ENCODE measurements at places on chromosomes 12 and 14.

DNA sequence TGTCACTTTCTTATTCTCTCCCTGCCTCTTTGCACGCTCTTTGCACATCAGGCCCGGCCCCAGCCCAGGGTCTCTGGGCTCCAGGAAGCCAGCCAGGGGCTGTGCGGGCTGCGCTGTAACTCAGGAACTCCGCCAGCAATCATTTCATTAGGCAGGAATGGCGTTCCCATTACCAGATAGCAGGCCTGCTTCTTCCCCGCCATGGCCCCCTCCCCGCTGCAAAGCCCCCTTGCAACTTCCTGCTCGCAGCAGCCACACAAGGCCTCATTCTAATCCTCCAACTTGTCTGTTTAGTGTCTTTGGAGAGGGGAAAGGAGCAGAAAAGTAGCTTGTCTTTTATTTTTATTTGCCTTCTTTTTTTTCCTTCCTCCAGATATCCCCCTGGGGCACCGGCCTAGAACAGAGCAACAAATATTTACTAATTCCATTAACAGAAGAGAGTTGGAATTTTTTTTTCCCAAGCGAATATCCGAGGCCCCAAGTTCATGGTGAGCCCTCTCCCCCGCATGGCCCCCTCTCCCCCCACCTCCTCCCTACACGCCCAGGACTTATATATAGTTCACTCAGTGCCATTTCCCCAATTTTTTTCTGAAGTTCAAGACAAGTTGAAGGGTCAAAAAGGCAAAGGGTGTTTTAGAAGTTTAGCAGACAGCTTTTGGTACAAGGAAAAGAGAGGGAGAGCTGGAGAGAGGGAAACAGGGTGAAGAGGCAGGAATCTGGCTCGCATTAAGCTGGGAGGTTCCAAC is 329.4 kb upstream of the TBX3 start:
- DNase-seq, result no peak

GRCh38 chr12:120925740-120926563 is 21.8 kb upstream of the SPPL3 start:
- DNase-seq, result no peak

DNA sequence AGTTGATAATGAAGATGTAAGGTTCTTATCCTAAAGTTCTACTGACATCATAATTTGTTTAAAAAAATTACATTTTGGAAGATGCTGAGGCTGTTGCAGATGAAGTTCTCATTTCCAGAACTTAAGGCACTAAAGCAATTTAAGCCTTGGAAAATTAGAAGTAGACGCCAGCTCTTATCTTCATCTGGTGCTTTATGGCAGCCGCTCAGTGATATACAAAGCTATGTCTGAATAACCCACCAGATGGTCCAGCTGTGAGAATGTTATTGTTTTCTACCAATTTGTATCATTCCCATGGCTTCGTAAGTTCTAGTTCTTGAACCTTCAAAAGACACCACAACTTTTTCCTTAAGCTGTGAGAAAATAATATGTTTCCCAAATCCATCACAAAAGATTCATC is 212.1 kb upstream of the ARID2 start:
- no peak for DNase-seq

- no peak for DNase-seq
Observed at GRCh38 chr12:6046511-6047180, 77.8 kb downstream of the VWF start.

GRCh38 chr12:69129564-69129963 is 109.8 kb upstream of the CPSF6 start:
- no peak for DNase-seq

DNA sequence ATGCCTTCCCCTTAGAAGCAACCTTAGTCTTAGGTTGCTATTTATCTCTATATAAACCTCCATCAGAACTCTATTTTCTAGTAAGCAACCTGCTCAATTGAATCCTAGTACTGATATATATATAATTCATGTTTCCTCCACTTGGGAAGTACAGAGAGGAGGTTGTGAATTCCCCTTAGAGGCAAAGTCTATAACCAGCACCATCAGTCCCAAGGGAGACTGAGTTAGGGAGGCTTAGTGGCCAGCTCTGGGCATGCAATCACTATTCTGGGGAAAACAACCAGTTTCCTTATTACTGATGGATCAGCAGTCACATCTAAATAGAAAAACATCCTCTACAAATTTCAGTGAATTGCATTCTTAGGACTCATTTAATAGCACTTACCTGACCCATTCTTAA is 489.1 kb downstream of the RMST start:
- no peak for DNase-seq

- no peak for DNase-seq
Observed at GRCh38 chr14:24425704-24426103, 3.8 kb downstream of the CBLN3 start.
